ENCODE measurements at places on chromosomes 6 and 20. TPM values are rescaled to one million over a fixed set of nuclear protein-coding genes. Genes with fewer than 3 reads are reported as not detected.
A peak's percentile ranks its signal among the peaks of the same experiment; 100 is the strongest.

DNA sequence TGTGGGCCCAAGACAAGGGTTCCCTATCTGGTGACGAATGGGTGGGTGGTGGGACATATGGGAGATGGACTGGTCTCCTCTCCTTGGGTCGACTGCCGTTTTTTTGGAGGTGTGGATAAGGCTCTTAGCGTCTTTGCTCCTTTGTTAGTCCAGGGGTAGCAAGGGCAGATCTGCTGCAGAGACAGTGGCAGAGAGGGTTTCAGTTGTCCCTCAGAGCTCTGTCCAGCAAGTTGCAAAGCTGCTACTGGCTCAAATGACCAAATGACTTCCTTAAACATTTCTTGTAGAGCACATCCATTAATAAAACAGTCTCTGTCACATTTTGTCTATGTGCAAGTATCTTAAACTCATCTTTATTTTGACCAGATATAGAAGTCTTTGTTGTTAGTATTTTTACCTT is 508.0 kb upstream of the ADGRB3 start:
- no peaks in the 10 kb centered on the region for H3K36me3 ChIP-seq
- H3K4me3 ChIP-seq = no peak overlapping the region
- DNase-seq = no peak
- H3K27me3 ChIP-seq = no peaks in the 10 kb centered on the region
- H3K4me1 ChIP-seq = no peaks in the 10 kb centered on the region

Gene ORC3
- total RNA-seq = 21.0 TPM

DNA sequence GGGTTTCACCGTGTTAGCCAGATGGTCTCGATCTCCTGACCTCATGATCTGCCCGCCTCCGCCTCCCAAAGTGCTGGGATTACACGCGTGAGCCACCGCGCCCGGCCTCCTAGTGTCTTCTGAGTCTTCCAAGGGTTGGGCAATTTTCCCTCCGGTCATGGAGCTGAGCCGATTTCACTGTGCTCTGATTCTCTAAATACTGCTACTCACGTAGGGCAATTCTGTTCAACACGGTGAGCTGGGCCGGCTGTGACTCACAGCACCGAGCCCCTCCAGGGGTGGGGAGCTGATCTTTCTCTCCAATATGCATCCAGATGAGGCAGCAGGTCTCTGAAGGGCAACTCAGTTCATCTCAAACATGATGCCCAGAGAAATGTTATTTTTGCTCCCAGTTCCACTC is 71.6 kb upstream of the CD93 start:
- peaks cover 46% of the 10 kb centered on the region for H3K4me1 ChIP-seq
- H3K36me3 ChIP-seq = no peaks in the 10 kb centered on the region
- DNase-seq = no peak
- H3K4me3 ChIP-seq = no peak overlapping the region
- no peaks in the 10 kb centered on the region for H3K27me3 ChIP-seq

Gene CALHM4
- total RNA-seq = not detected

GRCh38 chr20:46131396-46131795 is 13.3 kb downstream of the CD40 start:
- no peak for DNase-seq
- H3K4me3 ChIP-seq = no peak overlapping the region
- no peaks in the 10 kb centered on the region for H3K4me1 ChIP-seq
- H3K27ac ChIP-seq = no peak overlapping the region

Gene C6orf141
- total RNA-seq = 3.9 TPM

Gene AKAP12
- total RNA-seq = 243 TPM

Gene FNDC1
- 17.7 TPM for total RNA-seq

Gene TPD52L1
- 61.0 TPM for total RNA-seq

- no peaks in the 10 kb centered on the region for H3K27me3 ChIP-seq
- no peak overlapping the region for H3K27ac ChIP-seq
- H3K4me1 ChIP-seq = no peaks in the 10 kb centered on the region
- no peak overlapping the region for H3K4me3 ChIP-seq
- no peak for DNase-seq
Measured at GRCh38 chr6:153938876-153939275, 100.2 kb upstream of the OPRM1 start.

Gene BICRAL
- total RNA-seq = 13.6 TPM

GRCh38 chr6:35492974-35493284 is 4.0 kb downstream of the TEAD3 start:
- peak overlapping the region; percentile 1 for H3K4me3 ChIP-seq
- no peaks in the 10 kb centered on the region for H3K36me3 ChIP-seq
- peak overlapping the region; percentile 100 for H3K27ac ChIP-seq

GRCh38 chr6:17470938-17471327 is 77.5 kb downstream of the CAP2 start:
- H3K4me3 ChIP-seq = no peak overlapping the region
- H3K27ac ChIP-seq = peak overlapping the region; percentile 87
- no peaks in the 10 kb centered on the region for H3K36me3 ChIP-seq
- H3K4me1 ChIP-seq = peaks cover 68% of the 10 kb centered on the region
- no peak for DNase-seq
- no peaks in the 10 kb centered on the region for H3K27me3 ChIP-seq

Gene CAGE1
- total RNA-seq = not detected

DNA sequence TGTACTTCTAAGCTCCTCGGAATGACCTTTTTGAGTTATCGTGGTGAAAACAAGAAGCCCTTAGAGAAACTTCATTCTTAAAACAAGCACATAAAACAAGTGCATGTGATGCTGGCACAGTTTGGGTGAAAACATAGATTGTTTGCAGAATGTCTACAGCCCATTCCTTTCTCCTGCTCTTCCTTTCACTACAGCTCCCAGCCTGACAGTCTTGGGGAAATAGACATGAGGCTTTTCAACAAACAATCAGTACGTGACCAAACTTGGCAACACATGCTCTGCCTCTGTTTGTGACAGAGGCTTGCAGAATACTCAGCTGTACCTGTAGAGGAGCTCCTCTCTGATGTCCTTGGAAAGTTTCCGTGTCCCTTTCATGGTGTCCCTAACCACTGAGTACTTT is 321.6 kb downstream of the ZFAND3 start:
- no peaks in the 10 kb centered on the region for H3K27me3 ChIP-seq
- no peak overlapping the region for H3K4me3 ChIP-seq
- H3K27ac ChIP-seq = no peak overlapping the region
- H3K4me1 ChIP-seq = no peaks in the 10 kb centered on the region

Gene MYB
- 0.55 TPM for total RNA-seq

DNA sequence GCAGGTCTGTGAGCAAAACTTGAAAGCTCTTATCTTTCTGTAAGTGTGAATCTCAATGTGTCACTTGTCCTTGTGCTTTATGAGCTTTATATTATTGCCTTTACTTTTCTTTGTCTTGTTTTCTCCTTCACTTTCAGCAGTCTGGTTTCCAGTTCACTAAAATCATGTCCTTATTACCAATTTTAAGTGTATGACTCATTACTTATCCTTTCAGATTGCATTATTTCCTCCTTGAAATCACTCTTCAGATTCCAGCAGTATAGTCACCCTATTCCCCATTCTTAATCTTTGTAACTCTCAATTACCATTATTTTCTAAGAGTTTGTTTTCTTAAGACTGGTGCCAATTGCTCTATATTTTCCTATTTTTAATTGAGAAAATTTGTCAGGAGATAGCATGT is 117.4 kb upstream of the GRIK2 start:
- DNase-seq = no peak
- H3K4me3 ChIP-seq = no peak overlapping the region
- H3K27me3 ChIP-seq = no peaks in the 10 kb centered on the region
- no peaks in the 10 kb centered on the region for H3K36me3 ChIP-seq
- no peak overlapping the region for H3K27ac ChIP-seq

- H3K4me1 ChIP-seq = peaks cover 32% of the 10 kb centered on the region
- no peak overlapping the region for H3K27ac ChIP-seq
- no peak overlapping the region for H3K4me3 ChIP-seq
- no peaks in the 10 kb centered on the region for H3K36me3 ChIP-seq
- DNase-seq = no peak
- no peaks in the 10 kb centered on the region for H3K27me3 ChIP-seq
Measured at GRCh38 chr6:2872423-2873358, 30.4 kb downstream of the SERPINB9 start.

DNA sequence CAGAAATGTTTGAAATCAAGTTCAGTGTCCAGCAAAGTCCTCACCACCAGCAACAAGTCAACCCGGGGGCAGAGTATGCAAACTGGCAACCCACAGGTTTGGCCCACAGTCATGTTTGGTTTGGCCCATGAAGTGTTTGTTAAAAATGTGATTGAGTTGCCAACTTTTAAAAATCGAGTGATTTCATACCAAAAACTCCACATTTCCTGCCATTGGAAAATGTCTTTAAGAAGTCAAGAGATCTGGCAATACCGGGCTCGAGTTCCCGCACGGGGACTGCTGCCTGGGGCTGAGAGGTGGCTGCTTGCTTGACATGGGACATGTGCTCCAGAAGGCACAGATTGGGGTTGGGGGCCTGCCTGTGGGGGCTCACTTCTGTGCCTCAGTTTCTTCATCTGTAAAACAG is 36.1 kb downstream of the PREX1 start:
- H3K36me3 ChIP-seq = no peaks in the 10 kb centered on the region
- no peak for DNase-seq
- no peaks in the 10 kb centered on the region for H3K4me1 ChIP-seq

GRCh38 chr6:130758813-130759212 is 68.4 kb upstream of the SMLR1 start:
- H3K27ac ChIP-seq = no peak overlapping the region
- no peaks in the 10 kb centered on the region for H3K4me1 ChIP-seq
- H3K27me3 ChIP-seq = no peaks in the 10 kb centered on the region
- no peak overlapping the region for H3K4me3 ChIP-seq
- no peak for DNase-seq

- H3K27ac ChIP-seq = no peak overlapping the region
- no peaks in the 10 kb centered on the region for H3K27me3 ChIP-seq
- H3K4me1 ChIP-seq = no peaks in the 10 kb centered on the region
- no peaks in the 10 kb centered on the region for H3K36me3 ChIP-seq
- no peak for DNase-seq
- H3K4me3 ChIP-seq = no peak overlapping the region
Measured at GRCh38 chr6:138382498-138383265, 5.0 kb downstream of the SMIM28 start.

DNA sequence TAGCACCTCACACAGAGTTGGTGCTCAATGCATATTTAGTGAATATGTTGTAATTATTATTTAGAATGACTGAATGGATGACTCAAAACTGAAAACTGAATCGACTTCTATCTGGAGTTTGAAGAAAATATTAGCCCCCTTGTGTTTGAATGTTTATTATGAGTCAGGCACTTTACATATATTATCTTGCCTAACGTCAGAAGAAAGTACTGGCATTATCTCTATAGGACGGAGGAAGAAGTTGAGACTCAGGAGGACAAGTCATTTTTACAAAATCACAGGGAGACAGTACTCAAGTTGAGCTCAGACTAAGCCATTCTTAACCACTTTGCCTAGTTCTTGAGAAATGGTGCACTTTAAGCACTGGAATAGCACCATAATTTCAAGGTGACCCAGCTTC is 684.0 kb downstream of the UTRN start:
- H3K27me3 ChIP-seq = no peaks in the 10 kb centered on the region
- DNase-seq = no peak
- no peaks in the 10 kb centered on the region for H3K4me1 ChIP-seq
- no peak overlapping the region for H3K4me3 ChIP-seq
- H3K36me3 ChIP-seq = no peaks in the 10 kb centered on the region

- peaks cover 74% of the 10 kb centered on the region for H3K4me1 ChIP-seq
- peak; percentile 87 for DNase-seq
- peaks cover 6% of the 10 kb centered on the region for H3K27me3 ChIP-seq
- H3K36me3 ChIP-seq = peaks cover 13% of the 10 kb centered on the region
Measured at GRCh38 chr20:62550087-62550632, 74.4 kb upstream of the GATA5 start.
